ENCODE measurements at places on chromosomes 11 and 22.

GRCh38 chr11:134447696-134448095 lies 35.7 kb upstream of the B3GAT1 start:
- no peak for DNase-seq

GRCh38 chr11:27319072-27319471 lies 43.9 kb downstream of the CCDC34 start:
- DNase-seq, result no peak

DNA sequence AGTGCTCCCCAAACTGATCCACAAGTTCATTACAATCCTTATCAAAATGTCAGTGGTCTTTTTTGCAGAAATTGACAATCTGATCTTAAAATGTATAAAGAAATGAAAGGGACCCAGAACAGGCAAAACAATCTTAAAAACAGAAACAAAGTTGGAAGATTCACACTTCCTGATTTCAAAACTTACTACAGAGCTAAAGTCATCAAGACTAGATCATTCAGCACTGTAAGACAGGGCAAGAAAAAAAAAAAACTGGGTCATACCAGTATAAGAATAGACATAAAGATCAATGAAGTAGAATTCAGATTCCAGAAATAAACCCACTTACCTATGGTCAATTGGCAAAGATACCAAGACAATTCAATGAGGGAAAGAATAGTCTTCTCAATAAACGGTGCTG lies 4.5 kb upstream of the STK33 start:
- no peak for DNase-seq

DNA sequence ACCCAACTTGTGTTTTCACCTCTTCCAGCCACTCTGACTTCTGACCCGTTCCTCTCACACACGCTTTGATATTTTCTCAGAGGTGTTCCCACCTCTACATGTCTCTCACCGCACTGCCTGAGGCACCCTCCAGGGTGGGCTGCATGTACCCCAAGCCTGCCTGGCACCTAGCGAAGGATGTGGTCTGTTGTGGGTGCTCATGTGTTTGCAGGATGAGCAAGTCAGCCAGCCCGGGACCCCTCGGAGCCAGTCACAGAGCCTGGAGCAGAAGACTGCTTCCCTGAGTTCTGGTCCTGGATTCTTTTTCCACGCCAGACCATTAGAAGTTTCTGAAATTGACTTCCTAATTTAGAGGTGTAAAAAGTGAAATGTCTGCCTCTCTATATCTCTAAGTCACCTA lies 3.8 kb downstream of the GTSE1 start:
- no peak for DNase-seq

GRCh38 chr11:118899706-118900360 lies 16.1 kb downstream of the CXCR5 start:
- DNase-seq, result no peak

GRCh38 chr11:128246810-128247594 lies 340.4 kb downstream of the ETS1 start:
- DNase-seq, result no peak

DNA sequence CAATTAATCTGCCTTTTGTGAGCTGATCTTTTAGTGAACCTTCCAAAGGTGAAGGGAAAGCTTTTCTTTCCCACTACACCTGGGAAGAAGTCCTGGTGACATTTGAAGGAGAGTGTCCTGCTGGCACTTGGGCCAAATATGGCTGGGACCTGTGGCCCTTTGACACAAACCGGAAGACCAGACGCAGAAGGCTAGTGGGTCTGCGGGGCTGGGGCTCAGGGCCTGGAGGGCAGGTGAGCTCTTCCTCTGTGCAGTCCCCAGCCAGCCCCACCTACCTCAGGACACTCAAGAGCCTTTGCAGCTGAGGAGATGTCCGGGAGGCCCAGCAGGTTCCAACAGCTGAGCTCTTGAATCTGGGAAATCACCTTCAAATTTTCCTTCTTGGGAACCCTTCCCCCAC lies 138.0 kb upstream of the THY1 start:
- no peak for DNase-seq

DNA sequence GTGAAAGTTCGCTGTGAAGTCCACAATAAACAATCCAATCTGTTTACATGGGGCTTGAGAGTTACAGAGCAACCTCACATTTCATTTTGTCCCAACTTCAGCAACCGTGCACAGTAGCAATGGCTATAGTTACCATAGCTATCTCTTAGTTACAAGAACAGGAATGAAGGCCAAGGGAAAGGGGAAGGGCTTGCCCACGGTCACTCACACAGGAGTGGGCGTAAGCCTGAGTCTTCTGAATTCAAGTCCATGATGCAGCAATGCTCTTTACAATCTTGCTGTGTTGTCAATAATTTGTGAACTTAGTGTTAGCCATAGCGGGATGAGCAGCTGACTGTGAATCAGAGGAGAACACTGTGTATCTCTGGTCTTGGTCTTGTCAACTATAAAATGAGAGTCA lies 102.9 kb downstream of the ADAMTS15 start:
- no peak for DNase-seq

DNA sequence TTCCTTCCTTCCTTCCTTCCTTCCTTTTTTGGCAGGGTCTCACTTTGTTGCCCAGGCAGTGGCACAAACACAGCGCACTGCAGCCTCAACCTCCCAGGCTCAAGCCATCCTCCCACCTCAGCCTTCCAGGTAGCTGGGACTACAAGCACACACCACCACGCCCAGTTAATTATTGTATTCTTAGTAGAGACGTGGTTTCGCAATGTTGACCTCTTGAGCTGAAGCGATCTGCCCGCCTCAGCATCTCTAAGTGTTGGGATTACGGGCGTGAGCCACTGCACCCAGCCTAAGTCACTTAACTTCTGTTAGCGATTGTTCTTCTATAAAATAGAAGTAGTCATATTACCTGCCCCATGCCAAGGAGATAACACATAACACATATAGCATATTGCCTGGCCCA lies 2.8 kb upstream of the SYTL2 start:
- DNase-seq, result no peak

DNA sequence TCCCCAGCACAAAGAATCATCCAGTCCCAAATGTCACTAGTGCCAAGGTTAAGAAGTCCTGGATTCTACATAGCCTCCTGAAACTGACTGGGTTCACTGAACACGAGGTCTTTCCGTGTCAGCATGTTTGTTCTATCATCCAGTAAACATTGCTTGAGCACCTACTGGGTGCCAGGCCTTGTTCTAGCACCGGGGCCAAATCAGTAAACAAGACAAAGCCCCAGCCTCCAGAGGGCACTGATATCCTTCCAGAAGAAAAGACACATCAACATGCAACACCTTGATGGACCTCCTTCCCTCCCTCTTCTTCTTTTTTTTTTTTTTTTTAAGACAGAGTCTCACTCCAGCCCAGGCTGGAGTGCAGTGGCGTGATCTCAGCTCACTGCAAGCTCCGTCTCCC lies 26.9 kb downstream of the TPST2 start:
- no peak for DNase-seq

- DNase-seq, result no peak
These were observed 4.7 kb downstream of the BTBD18 start for GRCh38 chr11:57746920-57747319.

DNA sequence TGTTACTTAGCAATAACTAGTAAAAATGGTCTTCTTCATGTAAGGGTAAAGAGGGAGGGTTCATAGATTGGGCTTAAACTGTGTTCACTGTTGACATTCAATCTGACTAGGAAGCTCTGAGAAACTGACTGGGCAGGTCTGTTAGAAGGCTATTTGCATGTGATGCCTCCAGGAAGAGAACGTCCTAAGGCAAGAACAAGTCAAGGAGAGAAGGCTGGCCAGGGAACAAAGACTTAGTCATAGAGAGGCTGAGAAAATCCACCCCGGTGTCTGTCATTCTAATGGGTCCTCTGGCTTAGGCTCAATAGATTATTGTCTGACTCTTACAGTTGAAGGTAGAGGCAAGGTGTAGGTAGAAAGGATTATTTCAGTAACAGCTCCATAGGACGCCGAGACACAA lies 50.3 kb upstream of the CD44 start:
- no peak for DNase-seq
